Lower leg skin (tissue), 4 donors: ENCODE measurements at places on chromosomes 1 and 21.

DNA sequence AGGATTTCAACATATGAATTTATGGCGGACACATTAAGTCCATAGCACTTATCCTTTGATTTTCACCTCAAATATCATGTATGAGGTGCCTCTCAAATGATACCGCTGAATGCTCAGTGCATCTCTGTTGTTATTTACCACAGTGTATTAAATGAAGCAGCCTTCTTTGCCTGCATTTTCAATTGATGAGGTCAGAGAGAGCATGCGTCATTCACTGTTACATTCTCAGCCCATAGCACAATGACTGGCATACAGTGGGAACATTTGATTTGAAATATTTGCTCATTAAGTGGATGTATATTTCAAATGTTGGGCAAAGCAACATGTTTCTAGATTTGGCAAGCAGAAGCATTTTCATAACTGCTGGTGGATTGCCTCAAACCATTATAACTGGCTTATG, 45.7 kb downstream of the LRRC7 start:
- DNase-seq = no peak

GRCh38 chr1:108108119-108108518, 92.0 kb downstream of the SLC25A24 start:
- DNase-seq = no peak

DNA sequence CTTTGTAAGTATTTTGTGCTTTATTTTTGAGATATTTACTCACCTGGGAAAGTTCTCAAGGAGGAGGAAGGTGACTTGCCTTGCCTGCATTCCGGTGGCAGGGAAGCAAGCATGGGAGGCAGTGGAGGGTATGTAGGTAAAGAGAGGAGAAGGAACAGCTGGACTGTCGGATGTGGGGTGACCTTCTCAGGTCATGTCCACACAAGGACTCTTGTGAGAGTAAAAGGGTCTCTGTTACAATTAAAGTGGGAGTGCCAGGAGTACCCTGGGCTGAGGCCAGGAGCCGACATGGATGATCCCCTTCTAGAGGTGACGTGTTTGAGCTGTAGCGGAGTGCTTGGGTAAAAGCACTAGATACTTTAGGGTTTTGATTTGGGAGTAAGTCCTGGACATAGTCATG, 25.0 kb downstream of the UBE4B start:
- DNase-seq = no peak

DNA sequence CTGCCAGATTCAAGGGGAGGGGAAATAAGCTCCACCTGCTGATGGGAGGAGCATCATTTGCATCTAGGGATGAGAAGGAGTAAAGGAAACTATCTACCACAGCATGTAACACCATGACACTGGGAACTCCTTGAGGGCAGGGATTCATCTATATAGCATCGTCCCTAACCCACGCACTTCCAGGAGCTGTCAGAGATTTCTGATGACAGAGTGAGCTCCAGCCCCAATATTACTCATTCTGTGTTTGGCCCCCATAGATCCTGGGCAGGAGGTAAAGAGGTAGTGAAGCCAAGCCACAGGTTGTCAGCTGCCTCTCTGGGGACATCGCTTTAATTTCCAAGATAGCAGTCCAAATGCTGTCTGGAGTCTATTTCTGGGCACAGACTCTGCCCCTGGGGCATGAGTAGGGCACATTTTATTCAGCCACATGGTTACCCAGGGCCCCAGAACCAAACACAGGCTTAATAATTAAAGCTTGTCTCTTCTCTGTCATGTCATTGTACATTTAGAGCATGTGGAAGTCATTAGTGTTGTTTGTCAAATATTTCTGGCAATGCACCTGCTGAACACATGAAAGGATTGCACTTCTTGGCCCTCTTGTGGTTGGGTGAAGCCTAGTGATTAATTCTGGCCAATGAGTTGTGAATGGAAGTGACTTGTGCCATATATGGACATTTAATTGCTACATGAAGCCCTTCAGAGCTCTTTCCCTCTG, 105.9 kb upstream of the POU3F1 start:
- DNase-seq = no peak

DNA sequence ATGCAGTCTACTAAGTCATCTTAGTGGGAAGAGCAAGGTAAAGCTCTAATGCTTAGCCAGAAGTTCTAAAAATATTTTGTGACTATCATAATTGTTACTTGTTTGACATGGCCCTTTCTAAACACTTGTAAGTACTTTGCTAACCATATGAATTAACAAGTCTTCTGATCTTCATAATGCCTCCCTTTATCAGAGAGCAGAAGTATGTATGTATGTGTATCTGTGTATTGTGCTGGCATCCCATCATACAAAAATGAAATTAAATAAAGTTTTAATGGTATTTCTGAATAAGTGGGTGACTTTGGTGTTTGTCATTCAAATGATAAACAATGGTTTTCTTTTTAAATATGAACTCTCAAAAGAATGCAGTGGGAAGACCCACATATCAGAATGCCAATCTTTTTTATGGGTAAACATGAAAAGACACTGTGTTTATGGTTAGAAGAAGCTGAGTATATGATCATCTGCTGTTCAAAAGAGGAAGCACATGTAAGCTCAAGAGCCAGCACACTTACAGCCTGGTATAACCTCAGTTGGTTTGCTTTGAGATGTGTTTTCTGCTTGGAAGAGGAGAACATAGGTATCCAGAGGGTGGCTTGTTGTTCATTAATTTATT, 159.6 kb downstream of the CLEC20A start:
- DNase-seq = no peak

DNA sequence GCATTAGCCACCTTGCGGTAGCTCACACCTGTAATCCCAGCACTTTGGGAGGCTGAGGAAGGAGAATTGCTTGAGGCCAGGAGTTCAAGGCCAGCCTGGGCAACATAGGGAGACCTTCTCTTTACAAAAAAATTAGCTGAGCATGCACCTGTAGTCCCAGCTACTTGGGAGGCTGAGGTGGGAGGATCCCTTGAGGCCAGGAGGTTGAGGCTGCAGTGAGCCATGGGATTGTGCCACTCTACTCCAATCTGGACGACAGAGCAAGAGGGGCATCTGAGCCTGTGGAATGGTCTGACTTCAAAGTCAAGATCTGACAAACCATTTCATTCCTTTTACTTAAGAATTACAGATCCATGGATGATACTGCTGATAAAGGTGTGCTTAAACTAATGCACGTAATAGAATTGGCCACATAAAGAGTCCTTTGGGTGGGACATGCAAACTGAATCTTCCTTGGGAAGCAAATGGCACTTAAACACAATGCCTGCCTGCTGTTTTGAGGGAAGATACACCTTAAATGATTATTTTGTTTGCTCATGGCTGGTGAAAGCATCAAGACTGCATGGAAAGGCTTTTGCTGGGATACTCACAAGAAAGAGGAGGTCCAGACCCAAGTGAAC, 2.5 kb upstream of the TMEM201 start:
- DNase-seq = no peak

DNA sequence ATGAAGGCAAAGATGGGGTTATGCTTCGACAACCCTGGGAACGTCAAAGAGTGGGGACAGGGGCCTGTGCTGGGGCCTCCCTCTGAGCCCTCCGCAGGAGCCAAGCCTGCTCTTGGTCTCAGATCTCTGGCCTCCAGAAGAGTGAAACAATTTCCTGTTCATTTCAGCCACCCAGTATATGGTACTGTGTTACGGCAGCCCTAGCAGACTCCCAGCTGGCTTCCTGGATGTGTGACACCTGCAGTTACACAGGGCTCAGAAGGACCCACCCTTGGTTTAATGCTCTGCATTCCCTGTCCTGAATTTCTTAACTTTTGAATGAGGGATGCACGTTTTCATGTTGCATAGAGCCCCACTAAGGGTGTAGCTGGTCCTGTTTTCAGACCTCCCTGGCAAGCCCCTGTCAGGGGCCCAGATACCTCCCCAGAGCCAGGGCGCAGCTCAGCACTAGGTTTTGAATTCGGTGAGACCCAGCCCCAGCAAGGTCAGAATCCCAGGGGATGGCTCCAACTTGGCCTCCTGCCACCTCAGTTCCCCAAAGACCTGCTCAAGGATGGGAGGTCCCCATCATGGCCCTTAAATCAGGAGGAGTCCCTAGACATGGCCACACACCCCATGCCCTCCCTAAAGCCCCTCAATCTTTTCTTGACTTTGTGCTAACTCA, 79.0 kb upstream of the IFFO2 start:
- no peak for DNase-seq

DNA sequence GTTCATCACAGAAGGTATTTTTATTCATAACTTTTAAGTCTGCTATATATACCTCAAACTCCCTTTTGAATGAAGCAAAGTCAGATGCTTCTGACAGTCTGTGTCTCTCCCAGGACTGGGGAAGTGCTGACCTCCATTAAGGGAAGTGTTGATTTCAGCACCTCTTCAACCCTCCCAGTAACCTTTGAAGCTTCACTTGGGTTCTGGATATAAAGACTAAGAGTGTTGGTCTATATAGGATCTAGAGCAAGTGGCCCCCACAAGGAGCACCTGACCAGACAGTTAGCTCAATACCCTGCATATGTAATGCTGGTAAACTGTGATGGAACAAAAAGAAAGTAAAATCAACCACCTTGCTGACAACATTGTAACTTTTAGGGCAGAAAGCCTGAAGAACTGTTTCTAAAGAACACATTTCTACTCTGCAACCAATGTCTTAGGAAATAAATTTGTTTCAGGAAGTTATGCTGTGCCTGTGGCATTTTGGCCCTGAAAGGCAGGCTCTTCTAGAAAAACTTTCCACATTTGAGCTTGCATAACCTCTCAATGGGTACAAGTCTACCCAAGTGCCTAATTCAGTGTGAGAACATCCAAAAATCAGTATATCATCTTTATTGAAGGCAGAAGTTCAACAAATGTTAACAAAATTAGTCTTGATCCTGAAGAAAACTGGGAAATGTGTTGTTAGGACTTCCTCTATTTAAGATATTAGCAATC, 865 bp upstream of the PTPN22 start:
- DNase-seq = no peak

GRCh38 chr1:74712881-74713280, 20.0 kb downstream of the CRYZ start:
- no peak for DNase-seq

- no peak for DNase-seq
These were observed 110.8 kb downstream of the ZZZ3 start for GRCh38 chr1:77571642-77572041.

GRCh38 chr1:229325853-229326487, 16.9 kb downstream of the CCSAP start:
- DNase-seq = no peak

DNA sequence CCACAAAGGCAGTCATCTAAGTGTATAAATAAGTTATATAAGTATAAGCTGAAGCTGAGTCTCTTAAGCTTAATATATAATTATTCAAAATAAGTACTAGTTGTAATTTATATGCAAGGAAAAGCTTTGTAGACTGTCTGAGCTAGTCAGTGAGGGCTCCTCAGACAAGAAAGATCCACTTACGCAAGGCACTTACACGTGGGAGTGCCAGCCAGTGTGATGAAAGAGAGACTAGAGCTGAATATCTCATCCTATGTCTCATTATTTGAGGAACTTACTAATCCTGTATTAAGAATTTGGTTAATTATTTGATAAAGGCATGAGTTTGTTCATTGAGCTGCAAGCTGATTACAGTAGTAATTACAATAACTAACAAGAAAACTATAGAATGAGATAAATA, 146.9 kb downstream of the PDE4B start:
- DNase-seq = no peak

- DNase-seq = no peak
These were observed 345.3 kb downstream of the PTBP2 start for GRCh38 chr1:97066860-97067259.

GRCh38 chr1:78255846-78256245, 210.1 kb downstream of the GIPC2 start:
- DNase-seq = no peak

- no peak for DNase-seq
These were observed 17.8 kb upstream of the PGM1 start for GRCh38 chr1:63575340-63575826.

- no peak for DNase-seq
These were observed 22.2 kb upstream of the EIF4G3 start for GRCh38 chr1:21198929-21199328.
